ENCODE measurements at places on chromosomes 1 and 21.

DNA sequence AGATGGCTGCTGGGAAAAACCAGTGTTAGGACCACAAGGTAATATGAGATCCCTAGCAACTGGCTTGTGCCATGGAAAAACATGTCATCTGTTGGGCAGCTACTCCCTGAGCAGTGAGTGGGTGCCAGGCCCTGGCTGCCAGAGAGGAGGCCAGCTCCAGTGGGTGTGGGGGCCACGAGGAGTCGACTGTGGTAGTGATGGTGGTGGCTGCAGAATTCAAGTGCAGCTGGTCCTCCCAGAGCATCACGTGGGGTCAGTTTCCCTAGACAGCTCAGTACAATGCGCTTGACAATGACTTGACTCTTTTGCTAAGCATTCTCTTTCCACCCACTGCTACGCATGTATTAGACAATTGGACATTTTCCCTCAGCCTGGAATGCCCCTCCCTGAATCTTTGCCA, 14.5 kb upstream of the CDC42 start:
- DNase-seq, result no peak

DNA sequence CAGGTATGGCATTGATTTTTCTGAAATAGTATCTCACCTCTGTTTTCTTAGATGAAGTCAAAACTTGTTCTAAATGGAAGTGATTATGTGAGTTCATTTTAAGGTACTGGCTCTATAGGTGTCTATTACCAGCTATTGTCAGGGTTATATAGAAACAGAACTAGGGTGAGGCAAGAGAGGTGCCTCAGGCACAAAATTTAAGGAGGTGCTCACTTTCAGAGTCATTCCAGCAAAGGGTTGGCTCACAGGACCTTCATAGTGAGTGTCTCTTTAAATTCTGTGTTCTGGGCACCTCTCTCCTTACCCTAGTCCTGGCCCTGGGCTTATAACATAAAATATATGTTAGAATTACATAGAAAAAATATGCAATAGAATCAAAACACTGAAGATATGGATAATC, 49.3 kb downstream of the KIAA0319L start:
- no peak for DNase-seq

DNA sequence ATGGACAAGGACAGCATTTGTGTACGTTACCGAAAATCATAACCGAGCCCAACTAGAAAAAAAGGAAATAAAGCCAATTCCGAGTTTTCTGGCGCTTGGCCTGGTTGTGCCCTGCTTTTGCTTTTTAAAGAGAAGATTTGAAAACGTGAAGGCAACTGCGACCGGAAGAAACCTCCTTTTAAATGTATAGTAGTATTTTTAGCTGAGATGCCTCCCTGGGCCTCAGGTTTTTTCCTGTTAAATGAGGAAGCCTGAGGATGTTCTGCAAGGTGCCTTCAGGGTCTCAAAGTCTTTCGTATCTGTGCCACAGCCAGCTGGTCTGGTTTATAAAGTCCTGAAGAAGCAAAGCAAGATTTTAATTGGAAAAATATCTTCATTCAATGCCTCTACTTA, 371 bp upstream of the ODF2L start:
- no peak for DNase-seq

GRCh38 chr1:24692351-24692980, 49.4 kb downstream of the SRRM1 start:
- no peak for DNase-seq

GRCh38 chr1:117136749-117137148, 15.2 kb upstream of the TRIM45 start:
- no peak for DNase-seq

DNA sequence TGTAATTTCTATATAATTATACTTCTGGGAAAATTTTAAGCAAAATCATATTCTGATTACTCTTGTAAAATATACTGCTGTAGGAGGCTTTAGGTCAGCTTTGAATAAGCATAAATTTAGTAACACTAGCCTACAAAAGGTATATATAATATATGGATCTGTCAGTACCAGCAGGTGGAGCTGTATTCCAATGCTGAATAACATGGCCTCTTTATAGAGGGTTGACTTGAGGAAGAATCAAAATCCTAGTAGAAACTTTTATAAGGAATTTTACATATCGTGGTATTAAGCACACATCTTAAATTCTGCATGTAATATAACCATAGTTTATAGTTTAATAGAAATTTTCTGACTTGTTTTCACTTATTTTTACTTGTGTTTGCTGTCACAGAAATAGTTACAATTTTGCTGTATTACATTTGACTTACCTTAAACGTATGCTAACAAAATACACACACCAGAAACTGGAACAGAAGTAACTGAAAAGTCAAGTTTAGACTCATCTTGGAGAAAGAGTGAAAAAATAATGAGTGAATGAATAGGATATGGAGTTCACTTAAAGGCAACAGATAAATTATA, 79.3 kb downstream of the HMCN1 start:
- DNase-seq, result no peak

DNA sequence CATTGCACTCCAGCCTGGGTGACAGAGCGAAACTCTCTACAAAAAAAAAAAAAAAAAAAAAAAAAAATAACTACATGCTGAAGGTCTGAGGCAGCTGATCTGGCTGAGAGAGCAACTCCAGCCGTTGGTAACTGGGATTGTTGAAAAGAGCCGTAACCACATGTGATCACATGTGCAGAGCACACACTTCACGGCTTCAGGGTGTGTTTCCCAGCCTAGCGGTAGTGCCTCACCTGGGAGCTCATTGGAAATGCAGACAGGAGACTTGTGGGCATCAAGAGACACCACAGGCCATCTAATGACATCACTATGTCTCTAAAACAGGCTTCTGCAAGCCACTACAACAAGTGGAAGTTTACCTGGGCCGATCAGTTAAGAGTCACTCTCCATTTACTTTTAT, 11.8 kb upstream of the OTUD7B start:
- DNase-seq, result no peak

Data from GM12878 (cell line).